ENCODE measurements at places on chromosomes 12 and 14.

DNA sequence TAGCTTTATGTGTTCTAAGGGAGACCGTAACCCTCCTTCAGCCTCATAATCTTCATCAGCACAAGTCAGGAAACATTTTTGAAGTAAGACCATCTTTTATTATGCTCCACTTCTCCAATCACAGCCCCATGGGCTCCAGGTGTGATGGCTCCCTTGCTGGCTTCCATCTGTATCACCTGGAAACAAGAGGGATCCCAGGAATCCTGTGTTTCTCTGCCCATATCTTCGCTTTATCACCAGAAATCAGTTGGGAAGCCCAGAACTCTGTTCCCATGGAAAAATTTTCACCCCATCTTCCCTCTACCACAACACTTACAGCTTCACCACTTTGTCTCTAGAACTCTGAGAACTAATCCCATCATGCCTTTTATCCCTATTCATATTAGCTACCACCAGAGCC, 68.3 kb downstream of the METTL25 start:
- DNase-seq: no peak

DNA sequence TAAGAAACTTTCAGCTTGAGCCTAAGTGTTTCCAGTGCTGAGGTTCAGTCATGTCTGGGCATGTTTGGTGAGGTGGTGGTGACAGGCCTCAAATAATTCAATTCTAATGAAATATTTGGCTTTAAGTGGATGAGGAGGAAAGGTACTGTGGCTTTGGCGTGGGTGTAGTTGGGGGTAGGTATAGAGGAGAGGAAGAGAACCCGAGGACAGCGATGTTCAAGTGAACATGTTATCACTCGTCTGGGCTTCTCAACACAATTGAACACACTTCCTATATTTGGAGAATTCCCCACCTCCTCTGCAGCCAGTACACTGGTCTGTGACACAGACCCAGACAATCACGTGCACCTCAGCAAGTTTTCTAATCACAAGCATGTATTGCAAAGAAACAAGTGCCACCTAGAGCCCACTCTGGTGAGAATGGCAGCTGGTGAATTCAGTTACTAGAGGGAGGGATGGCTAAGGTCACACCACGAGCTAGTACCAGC, 53.0 kb downstream of the IFNG-AS1 start:
- DNase-seq: no peak

GRCh38 chr12:92290886-92291285, 145.2 kb upstream of the BTG1 start:
- DNase-seq: no peak

GRCh38 chr14:77442196-77442595, 15.2 kb downstream of the VIPAS39 start:
- no peak for DNase-seq

DNA sequence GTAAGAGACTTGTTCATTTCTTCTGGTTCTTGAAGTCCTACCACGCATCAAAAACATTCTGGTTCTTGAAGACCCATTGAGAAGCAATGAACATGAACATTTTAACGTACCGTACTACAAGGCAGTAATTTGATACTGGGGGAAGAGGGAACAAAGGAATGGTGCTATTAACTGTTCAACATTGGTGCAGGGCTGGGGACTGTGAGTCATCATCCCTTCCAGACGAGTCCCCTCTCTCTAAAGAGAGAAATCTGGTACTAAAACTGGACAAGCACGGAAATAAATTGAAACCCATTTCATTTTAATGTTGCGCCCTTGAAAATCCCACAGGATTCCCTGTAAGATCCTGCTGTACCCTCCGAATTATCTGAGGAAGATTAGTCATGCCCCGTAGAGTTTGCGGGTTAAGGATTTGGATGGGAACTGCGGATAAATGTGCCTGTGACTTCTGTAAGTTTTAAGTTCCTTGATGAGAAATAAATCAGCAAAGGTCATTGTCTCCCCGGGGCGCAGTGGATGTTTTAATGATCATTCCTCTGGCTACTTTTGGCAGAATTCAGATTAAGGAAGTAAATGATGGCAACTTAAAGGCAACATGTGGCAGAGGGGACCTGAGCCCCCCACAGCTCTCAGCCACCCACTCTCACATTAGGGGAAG, 78.6 kb downstream of the KCNK13 start:
- DNase-seq: no peak

DNA sequence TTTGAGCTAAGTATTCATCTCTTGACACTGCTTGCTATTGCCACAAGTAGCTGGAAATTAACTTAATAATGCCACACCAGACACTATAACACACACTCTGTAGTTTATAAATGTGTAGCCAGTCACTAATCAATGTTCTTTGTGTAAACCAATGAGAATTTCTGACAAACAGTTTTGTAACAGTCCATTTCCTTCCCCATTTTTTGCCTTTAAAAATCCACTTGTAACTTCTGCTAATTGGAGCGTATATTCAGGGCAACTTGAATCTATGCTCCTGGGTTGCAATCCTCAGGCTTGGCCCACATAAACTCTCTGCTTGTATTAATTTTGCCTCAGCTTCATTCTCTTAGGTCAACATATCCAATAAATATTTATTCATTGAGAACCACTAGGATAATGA, 125.0 kb upstream of the DHRS4 start:
- DNase-seq: no peak

- DNase-seq: no peak
Measured at GRCh38 chr14:100328495-100329163, 5.5 kb downstream of the SLC25A47 start.

DNA sequence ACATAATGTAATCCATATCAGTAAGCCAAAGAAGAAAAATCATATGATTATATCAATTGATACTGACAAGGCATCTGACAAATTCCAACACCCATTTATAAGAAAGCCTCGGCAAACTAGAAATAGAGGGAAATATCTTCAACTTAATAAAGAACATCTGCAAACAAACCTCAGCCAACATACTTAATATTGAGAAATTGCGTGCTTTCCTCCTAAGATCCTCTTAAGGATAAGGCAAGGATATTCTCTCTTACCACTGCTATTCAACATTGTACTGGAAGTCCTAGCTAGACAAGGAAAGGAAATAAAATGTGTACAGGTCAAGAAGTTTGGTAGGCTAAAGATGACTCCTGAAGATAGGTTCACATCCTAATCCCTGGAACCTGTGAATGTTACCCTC, 115.9 kb downstream of the DERA start:
- DNase-seq: no peak

DNA sequence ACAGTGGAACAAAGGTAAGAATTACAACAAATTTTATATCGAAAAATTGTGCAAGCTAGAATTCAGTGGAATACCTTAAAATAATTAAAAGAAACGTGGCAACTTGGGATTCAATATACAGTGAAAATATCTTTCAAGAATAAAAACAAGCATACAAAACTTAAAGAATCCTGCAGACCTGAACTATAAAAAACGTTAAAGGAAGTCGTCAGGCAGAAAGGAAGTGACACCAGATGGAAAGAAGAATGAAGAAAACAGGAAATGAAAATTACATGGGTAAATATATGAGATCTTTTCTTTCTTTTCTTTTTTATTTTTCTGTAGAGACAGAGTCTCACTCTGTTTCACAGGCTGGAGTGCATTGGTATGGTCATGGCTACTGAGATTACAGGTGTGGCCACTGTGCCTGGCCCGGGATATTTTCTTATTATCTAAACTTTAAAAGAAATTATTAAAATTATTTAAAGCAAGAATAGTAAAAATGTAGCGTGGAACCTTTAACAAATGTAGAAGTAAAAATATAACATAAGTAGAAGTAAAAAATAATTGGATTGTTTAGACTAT, 4.7 kb downstream of the MGP start:
- DNase-seq: no peak

- DNase-seq: no peak
Measured at GRCh38 chr12:92547420-92547819, 155.4 kb upstream of the PLEKHG7 start.

DNA sequence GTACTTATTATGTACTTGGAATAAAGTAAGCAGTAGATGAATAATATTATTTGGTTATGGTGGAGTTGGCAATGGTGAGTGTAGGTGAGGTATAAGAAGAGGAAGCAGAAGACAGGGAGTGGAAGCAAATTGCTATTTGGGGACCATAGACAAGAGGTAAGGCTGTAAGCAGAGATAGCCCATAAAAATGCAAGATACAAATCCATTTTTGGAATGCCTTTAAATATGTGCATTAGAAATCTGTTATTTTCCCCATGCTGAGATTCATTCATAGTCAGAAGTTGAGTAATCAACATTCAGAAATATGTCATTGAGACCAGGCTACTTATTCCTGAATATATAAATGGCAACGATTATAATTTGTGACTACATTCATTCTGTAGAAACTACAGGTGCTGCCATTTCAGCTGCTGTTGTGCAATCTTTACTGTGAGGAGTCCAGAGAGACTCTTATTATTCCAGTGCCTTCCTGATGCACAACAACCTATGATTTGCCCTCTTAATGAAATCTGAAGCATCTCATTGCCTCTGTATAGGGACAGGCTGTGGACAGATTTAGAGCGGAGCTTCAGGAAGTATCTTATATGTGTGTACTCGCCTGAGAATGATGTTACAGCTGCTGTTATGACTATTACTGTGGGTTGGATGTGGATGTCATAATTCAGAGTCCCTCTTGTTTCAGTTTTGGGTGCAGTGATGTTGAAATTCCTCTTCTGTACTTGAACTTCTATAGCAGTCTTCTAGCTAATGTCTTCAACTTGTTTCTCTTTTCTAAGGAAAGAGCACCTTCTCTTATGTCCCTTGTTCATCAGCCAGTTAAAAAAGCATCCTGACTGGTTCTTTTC, 173.8 kb downstream of the NAV3 start:
- no peak for DNase-seq
